ENCODE measurements at places on chromosomes 6 and 20. TPM values are rescaled to one million over a fixed set of nuclear protein-coding genes. Genes with fewer than 3 reads are reported as not detected.
A peak's percentile ranks its signal among the peaks of the same experiment; 100 is the strongest.

DNA sequence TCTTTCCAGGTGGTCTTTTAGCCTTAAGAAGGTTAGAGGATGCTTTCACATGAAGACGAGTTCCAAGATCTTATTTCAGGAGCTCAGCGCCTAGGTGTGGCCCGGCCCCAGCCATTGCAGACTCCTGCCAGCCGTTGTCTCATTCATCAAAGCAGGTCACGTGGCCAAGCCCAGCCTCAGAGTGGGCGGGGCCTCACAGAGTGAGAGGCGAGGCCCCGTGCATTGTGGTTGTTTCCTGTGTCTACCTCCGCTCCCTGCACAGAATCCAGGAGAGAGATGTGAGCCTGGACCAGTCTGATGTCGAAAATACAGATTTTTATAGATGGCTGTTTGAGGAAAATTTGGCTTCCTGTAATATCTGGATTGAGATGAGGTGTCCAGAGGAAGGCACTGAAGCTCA is 49.2 kb upstream of the CST5 start:
- H3K4me3 ChIP-seq = no peak overlapping the region
- DNase-seq = no peak
- no peaks in the 10 kb centered on the region for H3K27me3 ChIP-seq

GRCh38 chr20:39042279-39043150 is 80.4 kb downstream of the DHX35 start:
- peaks cover 12% of the 10 kb centered on the region for H3K36me3 ChIP-seq
- no peak overlapping the region for H3K4me3 ChIP-seq
- no peak overlapping the region for H3K27ac ChIP-seq
- no peaks in the 10 kb centered on the region for H3K4me1 ChIP-seq

- no peaks in the 10 kb centered on the region for H3K4me1 ChIP-seq
- H3K36me3 ChIP-seq = no peaks in the 10 kb centered on the region
- no peak for DNase-seq
- H3K4me3 ChIP-seq = no peak overlapping the region
- no peaks in the 10 kb centered on the region for H3K27me3 ChIP-seq
Observed at GRCh38 chr6:127686084-127686483, 109.1 kb downstream of the C6orf58 start.

GRCh38 chr6:87698547-87699006 is 3.5 kb downstream of the AKIRIN2 start:
- H3K4me3 ChIP-seq = peak overlapping the region; percentile 89
- no peaks in the 10 kb centered on the region for H3K27me3 ChIP-seq
- peaks cover 17% of the 10 kb centered on the region for H3K4me1 ChIP-seq
- H3K36me3 ChIP-seq = no peaks in the 10 kb centered on the region

The LPA gene
- not detected for total RNA-seq

The SCGN gene
- not detected for total RNA-seq
